ENCODE measurements at places on chromosomes 5 and 9.

DNA sequence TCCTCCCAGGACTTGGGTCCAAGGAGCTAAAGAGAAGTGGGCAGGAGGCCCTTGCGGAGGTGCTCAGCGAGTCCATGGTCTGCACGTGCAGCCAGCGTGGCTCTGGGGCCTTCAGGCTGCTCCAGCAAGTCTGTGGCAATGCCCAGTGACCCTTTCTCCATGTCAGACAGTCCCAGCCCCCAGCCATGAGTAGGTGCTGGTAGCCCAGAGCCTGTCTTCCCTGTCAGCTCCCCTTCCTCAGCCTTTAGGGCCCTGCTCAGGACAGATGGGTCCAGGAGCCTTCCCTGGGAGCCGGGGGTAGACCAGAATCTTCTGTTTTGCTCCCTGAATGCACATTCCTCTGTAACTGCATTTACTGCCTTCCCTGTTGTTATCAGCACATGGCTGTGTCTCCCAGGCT, 147.2 kb upstream of the IRX2 start:
- DNase-seq = no peak

DNA sequence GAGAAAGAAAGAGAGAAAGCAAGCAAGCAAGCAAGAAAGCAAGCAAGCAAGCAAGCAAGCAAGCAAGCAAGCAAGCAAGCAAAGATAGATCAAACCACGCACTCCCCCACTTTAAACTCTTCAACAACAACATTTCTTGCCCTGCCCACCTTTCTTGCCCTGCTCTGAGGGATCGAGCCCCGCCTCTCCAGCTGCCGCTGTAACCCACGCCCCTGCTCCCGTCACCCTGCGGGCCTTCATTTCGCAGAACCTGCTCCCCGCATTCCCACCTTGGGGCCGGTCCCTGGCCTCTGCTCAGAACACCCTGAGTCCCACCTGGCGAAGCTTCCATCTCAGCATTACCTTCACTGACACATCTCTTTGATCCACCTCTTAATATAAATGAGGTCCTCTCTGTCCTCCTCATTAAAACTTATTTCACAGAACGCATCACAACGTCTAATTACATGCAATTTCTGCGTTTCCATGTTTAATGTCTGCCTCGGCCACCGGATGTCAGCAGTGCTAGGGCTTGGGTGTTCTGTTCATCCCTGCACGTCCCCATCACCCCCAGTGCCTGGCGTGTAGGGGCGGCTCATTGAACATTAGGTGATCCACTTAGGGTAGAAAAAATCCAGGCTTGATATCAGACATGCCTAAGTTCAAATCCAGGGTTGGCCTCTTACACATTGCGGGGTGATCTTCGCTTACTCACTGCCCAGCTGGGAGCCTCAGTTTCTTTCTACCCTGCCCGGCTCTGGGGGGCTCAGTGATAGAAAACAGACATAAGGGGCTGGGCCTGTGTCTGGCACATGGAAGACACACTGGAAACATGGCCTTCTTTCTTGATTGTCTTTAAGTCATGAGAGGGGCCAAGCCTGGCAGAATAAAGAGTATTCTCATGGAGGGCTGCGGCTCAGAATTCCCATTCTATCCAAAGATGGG, 187.6 kb downstream of the DAB2IP start:
- no peak for DNase-seq

DNA sequence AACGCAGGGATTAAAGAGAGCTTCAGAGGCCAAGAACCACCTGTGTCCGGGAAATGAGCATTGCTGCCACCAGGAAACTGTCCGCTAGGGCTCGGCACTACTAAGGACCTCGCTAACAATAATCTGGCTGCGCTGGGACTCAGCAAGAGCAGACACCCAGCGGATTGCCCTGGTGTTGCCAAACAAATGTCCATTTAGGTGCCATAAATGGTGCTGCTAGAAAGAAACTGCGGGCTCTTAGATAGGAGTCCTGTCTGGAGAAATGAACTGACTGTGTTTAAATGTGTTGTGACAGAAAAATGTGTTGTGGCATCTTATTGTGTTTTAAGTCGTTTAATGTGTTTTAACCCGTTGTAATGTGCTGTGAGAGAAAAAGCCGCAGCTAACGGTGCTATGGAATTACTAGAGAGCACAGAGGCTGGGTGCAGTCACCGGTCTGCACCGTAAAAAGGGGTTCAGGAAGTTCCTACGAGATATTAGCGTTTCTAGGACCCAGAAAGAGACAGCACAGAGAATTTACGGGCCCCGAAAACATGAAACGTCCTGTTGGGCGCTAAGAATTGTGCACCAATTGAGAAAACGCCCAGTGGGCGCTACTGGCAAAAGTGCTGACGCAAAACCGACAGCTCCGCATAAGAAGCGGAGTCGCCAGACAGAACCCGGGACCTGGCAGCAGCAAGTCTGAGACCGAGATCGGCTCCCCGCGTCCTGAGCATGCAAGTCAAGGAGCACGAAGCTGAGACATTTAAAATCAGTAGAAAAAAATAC, 90.6 kb downstream of the ANXA2R start:
- DNase-seq = no peak

- no peak for DNase-seq
Measured at GRCh38 chr5:72147569-72147968, 40.3 kb downstream of the MAP1B start.

DNA sequence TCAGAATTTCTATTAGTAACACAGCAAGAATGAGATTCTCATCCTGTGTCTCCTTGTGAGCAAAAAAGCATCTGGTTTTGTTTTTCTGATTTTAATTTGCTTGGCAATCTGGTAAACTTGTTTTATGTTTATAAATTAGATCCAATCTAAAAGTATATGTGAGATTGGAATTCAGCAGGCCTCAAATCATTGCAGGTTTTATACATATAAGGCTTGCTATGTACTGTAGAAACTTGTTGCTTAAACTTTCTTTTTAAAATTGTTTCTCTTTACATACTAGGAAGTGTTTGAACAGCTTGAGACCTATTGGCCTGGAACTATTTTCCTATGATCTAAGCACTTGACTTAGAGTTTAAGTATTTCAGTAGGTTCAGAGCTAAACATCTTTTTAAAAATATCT, 1037.8 kb downstream of the NR2F1-AS1 start:
- DNase-seq = no peak

- DNase-seq = no peak
Measured at GRCh38 chr5:170131235-170131634, 25.5 kb downstream of the FOXI1 start.

DNA sequence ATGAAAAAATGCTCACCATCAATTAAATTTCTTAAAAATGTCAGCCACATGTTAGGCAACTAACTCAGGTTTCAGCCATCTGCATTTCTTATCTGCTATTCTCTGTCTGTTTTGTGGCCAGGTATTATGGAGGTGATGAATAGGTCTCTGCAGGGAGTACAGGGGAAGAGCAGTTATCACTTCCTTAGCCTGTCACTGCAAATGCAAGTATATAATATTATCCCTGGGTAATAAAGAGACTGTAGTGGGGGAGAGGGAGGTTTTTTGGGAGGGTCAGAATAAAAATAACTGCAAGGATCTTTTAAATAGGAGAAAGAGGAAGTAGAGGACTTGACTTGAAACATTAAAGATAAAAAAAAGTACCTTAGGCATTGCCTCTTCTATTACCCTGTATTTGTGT, 49.6 kb upstream of the PTGER4 start:
- DNase-seq = no peak

GRCh38 chr5:73498057-73498992, at the start of gene BTF3:
Gene BTF3 (plus strand): TSS chr5:73498442. CDS start chr5:73498668, 226 bp downstream.
- DNase-seq = peak; percentile 83

- DNase-seq = no peak
Measured at GRCh38 chr5:112885001-112885400, 23.9 kb downstream of the SRP19 start.

DNA sequence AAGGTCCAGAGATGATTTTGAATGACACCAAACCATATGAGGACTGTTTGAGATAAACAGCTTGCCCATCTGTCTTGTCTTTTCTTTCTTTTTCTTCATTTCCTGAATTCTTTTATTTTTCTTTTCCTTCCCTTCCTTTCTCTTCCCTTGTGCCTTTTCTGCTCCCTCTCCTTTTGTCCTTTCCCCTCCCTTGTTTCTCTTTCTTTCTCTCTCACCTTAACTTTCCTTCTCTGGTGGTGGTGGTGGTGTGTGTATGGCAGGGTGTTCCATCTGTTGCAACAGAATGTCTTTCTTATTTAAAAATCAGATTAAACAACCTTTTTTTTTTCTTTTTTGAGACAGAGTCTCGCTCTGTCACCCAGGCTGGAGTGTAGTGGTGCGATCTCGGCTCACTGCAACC, 3.8 kb upstream of the PDCL start:
- no peak for DNase-seq

DNA sequence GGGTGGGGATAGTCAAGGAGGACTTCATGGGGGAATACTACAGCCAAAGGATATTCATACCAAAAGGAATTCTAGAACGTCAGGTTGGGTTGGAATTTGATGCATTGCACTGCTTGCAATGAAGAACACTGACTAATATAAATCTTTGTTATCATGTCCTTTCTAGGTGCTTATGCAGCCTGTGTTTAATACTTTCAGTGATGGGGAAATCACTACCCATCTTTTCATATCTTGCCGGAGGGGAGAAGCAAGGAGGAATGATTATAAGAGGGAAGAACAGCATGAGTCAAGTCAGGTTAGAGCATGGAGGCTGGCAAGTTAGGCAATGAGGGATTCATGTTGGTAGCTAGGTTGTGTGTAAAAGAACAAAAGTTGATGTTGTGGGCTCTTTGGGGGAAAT, 5.1 kb upstream of the CCDC69 start:
- DNase-seq = no peak

GRCh38 chr5:142346706-142347105, 21.9 kb upstream of the SPRY4 start:
- no peak for DNase-seq

DNA sequence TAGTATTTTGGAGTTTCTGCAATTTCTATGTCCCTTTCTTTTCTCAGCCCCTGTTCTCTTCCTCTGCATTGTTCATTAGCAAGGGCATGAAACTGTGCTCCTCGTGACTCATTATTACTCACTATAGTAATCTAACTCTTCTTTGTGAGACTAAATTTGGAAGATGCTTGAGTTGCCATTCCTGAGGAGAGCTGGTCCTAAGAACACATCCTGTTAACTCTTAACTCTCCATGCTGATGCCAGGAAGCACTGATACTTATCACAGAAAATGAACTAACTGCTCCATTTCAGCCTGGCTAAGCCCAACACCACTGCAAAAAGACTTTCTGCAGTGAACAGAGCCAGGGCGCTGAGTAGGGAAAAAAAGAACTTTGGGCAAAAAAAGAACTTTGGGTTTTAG, 10.6 kb upstream of the CSNK1A1 start:
- no peak for DNase-seq

DNA sequence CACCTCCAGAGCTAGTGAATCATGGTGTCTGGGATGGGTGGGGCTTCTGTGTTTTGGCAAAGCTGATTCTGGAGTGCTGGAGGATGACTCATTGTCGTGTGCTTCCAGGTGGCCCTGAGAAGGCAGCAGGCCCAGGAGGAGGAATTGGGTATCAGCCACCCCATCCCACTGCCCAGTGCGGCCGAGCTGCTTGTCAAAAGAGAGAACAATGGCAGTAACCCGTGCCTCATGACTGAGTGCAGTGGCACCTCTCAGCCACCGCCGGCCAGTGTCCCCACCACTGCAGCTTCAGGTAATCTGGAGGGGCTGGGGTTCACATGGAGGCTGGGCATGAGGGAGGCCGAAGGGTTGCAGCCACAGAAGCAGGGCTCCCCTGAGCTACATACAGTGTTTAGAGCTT, 5.4 kb downstream of the DMRT1 start:
- no peak for DNase-seq

GRCh38 chr5:40503439-40503838, 176.3 kb upstream of the PTGER4 start:
- DNase-seq = no peak

DNA sequence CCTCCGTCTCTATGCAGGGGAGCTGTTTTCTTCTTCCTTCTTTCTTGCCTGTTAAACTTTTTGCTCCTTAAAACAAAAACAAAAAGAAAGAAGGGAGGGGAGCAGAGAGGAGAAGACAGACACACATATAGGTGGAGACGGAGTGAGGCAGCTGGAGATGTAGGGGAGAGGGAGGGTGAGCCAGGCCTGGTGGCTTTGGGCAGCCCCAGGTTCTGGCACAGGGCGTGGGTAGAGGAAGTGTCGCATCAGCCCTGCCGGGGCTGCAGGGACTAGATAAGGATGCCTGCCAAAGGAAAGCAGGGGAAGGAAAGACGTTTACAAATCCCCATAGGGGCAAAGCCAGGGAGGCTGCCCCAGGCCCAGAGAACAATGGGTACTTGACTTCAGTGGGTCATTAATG, 38.7 kb upstream of the PTGS1 start:
- no peak for DNase-seq

GRCh38 chr9:114065304-114065703, 12.8 kb downstream of the AMBP start:
- no peak for DNase-seq

DNA sequence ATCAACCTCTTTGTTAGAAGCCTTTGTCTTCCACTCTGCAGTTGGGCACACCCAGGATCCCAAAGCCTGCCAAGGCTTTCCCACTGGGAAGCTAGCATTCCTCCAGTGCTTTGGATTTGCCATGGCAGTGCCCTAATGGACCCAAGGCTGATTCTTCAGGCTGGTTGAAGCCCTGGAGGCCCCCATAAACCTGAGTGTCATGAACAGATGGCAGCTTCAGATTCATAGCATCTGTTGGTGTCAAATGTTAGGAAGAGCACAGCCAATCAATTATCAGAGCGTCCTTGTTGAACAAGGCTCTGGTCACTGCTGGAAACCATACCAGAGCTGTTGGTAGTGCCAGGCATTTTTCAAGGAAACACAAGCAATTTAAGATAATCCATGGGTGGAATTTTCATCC, 241.1 kb upstream of the KLF4 start:
- no peak for DNase-seq

GRCh38 chr5:131393498-131393968, 129.7 kb downstream of the CDC42SE2 start:
- DNase-seq = no peak

- no peak for DNase-seq
Measured at GRCh38 chr9:33111631-33112030, 35.2 kb upstream of the SMU1 start.

GRCh38 chr9:120635011-120635410, 55.0 kb upstream of the CDK5RAP2 start:
- no peak for DNase-seq

- no peak for DNase-seq
Measured at GRCh38 chr9:131657037-131657377, 82.9 kb downstream of the RAPGEF1 start.

DNA sequence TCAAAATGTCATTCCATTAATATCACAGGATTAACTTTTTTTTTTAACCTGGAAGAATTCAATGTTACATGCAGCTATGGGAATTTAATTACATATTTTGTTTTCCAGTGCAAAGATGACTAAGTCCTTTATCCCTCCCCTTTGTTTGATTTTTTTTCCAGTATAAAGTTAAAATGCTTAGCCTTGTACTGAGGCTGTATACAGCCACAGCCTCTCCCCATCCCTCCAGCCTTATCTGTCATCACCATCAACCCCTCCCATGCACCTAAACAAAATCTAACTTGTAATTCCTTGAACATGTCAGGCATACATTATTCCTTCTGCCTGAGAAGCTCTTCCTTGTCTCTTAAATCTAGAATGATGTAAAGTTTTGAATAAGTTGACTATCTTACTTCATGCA, 20.6 kb downstream of the PCA3 start:
- no peak for DNase-seq

- DNase-seq = no peak
Measured at GRCh38 chr9:99601571-99602111, 220.0 kb upstream of the NR4A3 start.

GRCh38 chr5:32539981-32540845, 45.1 kb upstream of the SUB1 start:
- DNase-seq = no peak
